Fibroblast of lung (primary cell): ENCODE measurements at places on chromosomes 1 and 21. TPM values are rescaled to one million over a fixed set of nuclear protein-coding genes. Genes with fewer than 3 reads are reported as not detected.

The AMY2B gene
- 3.6 and 4.0 TPM in 2 replicates for total RNA-seq

The ITGB2 gene
- total RNA-seq, result not detected in 2 replicates

The SLAMF1 gene
- total RNA-seq, result not detected in 2 replicates

DNA sequence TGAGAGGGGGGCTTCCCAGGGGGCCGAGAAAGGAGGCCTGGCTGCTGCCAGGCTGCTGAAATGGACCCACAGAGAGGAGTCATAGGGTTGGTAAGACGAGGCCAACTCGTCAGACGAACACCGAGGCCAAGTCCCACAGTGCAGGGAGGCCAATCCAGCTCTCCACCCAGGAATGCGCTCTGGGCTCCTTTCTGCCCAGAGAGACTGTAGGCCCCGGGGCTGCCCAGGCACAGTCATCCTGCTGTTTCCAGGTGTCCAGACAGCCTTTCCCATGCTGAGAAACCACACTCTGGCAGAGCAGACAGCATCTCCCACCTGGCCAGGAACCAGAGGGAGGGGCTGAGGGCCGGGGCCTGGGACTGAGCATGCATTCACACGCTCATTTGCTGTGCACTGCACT lies 26.7 kb upstream of the RSPO1 start:
- H3K36me3 ChIP-seq, result no peaks in the 10 kb centered on the region
- no peaks in the 10 kb centered on the region for H3K4me1 ChIP-seq
- H3K27ac ChIP-seq, result no peak overlapping the region
- H3K27me3 ChIP-seq, result peaks cover 1% of the 10 kb centered on the region
- no peak overlapping the region for H3K4me3 ChIP-seq

DNA sequence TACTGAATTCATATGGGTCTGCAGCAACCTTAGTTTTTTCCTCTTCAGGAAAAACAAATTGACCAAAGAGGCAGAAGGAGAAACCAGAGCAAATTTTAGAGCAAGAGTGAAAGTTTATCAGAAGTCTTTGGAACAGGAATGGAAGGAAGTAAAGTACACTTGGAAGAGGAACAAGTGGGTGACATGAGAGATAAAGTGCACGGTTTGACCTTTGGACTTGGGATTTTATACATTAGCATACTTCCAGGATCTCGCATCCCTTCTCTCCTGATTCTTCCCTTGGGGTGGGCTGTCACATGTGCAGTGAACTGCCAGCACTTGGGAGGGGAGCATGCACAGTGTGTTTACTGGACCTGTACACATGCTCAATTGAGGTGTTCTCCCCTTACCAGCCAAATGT lies 754.8 kb upstream of the ADAMTS5 start:
- H3K27ac ChIP-seq, result no peak overlapping the region
- H3K4me3 ChIP-seq, result no peak overlapping the region
- H3K36me3 ChIP-seq, result no peaks in the 10 kb centered on the region
- no peak for DNase-seq
- no peaks in the 10 kb centered on the region for H3K4me1 ChIP-seq
- H3K27me3 ChIP-seq, result no peaks in the 10 kb centered on the region

DNA sequence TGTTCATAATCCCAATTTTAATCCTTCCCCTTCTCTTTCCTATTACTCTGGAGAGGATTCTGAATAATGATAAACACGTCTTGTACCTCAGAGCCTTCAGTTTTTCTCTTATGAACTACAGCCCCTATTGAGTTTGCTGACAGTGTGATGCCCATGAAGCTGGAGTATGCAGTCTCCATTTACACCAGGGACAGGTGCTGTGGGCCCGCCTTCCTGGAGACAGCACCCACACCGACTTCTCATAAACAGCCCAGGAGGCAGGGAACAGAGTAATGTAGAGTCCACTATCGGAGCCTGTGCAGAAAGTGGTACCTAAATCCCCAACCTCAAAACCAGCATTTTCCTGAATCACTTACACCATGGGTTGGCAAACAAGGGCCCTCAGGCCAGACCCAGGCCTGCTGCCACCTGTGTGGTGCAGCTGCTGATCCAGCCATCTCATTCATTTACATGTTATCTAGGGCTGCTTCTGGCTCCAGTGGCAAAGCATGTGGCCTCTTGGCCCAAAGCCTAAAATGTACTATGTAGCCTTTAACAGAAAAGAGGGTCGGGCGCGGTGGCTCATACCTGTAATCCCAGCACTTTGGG lies 95.1 kb upstream of the KRTAP19-8 start:
- H3K27me3 ChIP-seq, result no peaks in the 10 kb centered on the region
- no peaks in the 10 kb centered on the region for H3K36me3 ChIP-seq
- H3K4me1 ChIP-seq, result no peaks in the 10 kb centered on the region
- no peak for DNase-seq
- H3K4me3 ChIP-seq, result no peak overlapping the region

DNA sequence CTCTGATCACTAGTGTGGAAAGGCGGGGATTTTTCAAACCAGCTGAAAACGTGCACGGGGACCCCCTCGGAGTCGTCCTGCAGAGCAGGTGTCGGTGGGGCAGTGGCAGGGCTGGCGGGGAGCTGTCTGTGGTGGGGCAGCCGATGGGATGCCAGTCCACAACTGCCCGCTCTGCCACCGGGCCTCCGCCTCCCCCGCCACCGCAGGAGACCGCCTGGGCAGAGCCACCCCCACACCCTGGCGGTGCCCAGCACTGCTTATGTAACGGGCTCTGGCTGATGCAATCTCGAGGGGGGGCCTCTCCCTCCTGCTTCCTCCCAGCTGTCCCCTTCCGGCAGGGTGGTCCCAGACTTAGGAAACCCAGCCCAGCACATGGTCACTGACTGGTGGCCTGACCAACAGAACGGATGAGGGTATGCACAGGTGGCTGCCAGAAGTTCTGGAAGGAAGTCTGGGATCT lies 9.3 kb downstream of the CHD5 start:
- H3K27ac ChIP-seq, result no peak overlapping the region
- H3K4me3 ChIP-seq, result no peak overlapping the region
- no peaks in the 10 kb centered on the region for H3K36me3 ChIP-seq
- no peaks in the 10 kb centered on the region for H3K4me1 ChIP-seq
- no peak for DNase-seq
- peaks cover 3% of the 10 kb centered on the region for H3K27me3 ChIP-seq
